ENCODE measurements at places on chromosomes 11 and 22. TPM values are rescaled to one million over a fixed set of nuclear protein-coding genes. Genes with fewer than 3 reads are reported as not detected.

- DNase-seq, result no peak
These were observed at the start of gene OR5B3 for GRCh38 chr11:58406774-58407173. TSS of gene OR5B3 (minus strand) at chr11:58406874. CDS start at chr11:58403409, 3,465 bp downstream.

Gene PRG3
- polyA plus RNA-seq, result not detected

Gene OR4C11
- polyA plus RNA-seq, result not detected

Gene LMO1
- 8.2 TPM for polyA plus RNA-seq

Gene RSF1
- polyA plus RNA-seq, result 37.7 TPM

Gene CASP5
- polyA plus RNA-seq, result not detected

Data from spinal cord (tissue), 10 donors.